ENCODE measurements at places on chromosomes 5 and 9.

DNA sequence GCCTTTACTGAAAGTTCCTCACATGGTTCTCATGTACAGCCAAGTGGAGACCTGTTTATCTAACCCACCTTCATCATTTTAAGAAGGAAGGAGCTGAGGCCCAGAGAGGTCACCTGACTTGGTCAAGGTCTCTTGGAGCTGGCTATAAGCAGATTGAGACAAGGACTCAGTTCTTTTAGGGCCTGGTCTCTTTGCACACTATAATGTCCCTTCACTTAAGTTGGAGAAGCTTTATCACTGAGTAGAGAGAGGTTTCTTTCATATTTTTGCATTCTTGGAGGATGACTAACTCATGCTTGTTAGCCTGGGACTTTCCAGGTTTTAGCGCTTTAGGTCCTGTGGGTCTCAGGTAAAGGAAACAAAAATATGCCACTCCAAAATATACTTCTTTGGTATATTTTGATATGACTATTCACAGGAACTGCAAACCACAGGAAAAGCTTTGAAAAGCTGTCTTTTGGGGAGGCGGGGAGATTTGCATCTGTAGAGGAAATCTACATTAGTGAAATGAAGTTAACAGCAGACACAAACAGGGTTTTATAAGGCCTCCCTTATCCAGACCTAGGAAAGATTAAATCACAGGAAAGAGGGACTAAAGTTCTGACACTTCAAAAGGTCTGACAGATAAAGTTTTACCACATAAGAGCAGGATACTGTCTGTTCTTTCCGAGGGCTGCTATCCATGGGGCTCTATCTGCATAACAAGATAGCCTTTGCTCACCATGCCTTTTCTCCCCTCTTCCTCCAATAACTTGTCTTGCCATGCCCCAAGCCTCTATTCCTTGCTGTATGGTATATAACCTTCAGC lies 95.8 kb upstream of the ANKRD55 start:
- no peak for DNase-seq

GRCh38 chr5:160961038-160961437 lies 109.0 kb upstream of the ATP10B start:
- no peak for DNase-seq

DNA sequence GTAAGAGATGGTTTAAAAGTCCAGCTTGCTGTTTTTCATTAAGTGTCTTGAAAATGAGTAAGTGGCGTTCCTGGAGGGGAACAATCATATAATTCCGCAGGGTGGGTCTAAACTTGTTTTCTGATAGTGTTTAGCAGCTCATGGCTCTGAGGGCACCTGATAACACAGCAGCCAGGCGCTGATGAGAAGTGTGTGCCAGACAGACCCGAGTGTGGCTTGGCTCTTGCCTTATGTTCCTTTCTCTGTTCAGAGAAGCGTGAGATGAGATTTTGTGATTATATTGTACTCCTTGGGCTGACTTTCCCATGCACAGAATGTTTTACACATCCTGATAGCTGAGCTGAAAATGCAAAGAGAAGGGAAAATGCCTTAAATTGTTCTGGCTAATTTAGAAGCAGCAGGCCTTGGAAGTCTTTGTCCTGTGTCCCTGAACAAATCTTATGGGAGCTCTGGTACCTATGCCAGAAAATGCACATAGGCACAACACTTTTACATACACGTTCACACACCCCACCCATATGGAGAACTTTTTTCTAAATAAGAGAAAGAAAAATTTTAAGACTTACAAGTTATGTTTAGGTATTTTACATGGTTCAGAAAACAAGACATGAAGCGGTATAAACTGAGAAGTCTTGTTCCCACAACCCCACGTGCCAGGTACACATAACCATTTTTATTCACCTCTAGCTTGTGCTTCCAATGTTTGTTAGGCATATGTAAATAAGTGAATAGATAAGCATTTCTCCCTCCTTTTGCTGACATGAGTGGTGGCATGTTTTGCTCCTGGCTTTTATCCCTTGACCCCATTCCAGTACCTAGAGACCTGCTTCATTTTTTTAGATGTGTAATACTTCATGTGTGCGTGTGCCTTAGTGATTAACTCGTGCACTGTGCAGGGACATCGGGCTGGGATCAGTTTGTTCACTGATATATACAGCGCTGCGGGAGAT lies 152.2 kb upstream of the OTULINL start:
- DNase-seq, result no peak

GRCh38 chr5:166050531-166050930 lies 2240.9 kb upstream of the WWC1 start:
- no peak for DNase-seq

DNA sequence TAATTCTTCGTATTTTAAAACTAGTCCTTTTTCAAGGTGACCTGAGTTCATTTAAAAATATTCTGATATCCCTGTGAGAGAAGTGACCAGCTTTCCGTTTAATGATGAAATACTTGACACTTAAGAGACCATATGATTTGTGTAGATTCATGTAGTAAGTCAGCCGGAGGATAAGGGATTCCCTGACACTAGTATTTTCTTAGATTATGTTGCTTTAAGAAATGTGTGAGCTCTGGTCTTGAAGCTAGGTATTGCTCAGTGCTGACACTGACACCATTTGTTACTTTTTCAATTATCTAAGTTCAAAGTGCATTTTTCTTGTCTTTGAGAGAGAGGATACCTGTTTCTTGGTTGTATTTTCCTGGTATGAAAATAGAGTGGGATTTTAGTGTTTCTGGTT lies 4.2 kb downstream of the NIPBL start:
- DNase-seq, result no peak

DNA sequence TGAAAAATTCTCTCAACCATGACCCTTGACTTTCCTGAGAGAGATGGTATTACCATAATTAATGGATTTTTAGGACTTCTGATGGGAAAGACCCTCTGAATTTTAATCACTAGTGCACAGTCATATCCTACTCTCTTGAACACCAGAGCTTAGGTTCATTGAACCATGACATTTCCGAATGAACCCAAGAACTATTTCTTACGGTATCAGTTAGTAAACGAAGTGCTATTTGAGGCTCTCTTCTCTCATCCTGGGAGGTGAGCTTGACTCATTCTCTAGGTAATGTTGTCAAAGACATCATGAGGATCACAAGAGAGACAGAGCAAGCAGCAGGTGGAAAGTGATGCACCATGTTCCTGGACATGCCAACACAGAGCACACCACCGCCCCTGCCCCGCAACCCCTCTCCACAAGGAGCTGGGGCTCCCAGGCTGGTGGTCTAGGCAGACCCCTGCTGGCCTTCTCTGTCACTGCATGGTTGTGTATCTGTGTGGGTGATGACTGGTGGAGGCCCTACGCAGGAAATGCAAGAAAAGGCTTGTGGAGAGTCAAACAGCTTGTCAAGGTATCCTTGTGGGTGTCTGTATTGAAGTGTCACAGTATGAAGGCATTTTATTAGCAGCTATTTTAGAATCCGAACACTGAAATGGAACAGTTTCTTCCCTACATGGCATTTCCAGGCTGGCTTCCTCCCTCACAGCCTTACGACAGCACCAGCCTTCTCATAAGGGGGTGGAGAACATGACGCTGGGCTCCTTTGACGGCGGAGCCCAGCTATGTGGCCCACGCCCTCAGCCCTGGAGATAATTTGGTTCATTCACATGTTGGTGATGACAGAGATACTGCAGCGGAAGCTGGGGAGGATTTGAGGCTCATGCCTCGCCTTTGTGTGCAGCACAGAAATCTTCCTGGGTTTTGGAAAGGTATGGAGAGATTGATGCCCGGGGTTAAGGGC lies 297.6 kb downstream of the NTRK2 start:
- DNase-seq, result peak; percentile 62

GRCh38 chr9:16585591-16585990 lies 284.9 kb downstream of the BNC2 start:
- DNase-seq, result no peak

- no peak for DNase-seq
These were observed 69.9 kb downstream of the PPARGC1B start for GRCh38 chr5:149799965-149800516.

GRCh38 chr5:73417303-73418034 lies 31.1 kb downstream of the FOXD1 start:
- DNase-seq, result no peak

DNA sequence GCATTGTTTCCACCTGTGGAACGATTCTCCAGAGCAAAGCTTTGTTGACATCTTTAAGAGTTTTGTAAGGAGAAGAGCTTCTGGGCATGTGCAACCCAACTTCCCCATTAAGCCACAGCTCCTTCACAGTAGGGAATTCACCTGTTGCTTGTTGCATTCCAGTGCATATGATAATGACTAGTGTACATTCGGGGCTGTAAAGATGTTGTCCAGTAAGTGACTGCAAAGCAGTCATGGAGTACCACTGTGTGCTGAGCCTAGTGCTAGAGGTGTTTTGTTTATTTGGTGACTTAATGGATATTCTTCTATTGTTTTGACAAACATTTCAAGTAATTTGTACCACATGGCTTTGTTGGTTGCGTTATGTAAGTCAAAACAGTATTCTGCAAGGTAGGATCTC lies 12.8 kb downstream of the UGCG start:
- DNase-seq, result no peak

DNA sequence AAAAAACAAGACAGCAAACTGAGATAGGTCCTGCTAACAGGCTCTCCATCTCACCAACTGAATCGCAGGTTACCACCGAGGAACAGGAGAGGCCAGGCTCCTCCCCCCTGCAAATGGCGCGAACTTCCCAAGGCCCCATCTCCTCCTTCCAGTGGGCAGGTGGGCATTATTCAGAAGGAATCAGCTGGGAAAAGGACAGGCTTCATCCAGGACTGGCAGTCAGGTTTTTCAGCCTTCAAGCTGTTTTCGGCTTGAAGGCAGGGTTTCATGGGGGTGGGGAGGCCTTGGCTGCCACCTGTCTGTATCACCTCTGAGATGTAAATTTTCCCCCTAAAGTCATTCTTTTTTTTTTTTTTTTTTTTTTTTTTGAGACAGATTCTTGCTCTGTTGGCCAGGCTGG lies 79.4 kb downstream of the SFXN1 start:
- no peak for DNase-seq

DNA sequence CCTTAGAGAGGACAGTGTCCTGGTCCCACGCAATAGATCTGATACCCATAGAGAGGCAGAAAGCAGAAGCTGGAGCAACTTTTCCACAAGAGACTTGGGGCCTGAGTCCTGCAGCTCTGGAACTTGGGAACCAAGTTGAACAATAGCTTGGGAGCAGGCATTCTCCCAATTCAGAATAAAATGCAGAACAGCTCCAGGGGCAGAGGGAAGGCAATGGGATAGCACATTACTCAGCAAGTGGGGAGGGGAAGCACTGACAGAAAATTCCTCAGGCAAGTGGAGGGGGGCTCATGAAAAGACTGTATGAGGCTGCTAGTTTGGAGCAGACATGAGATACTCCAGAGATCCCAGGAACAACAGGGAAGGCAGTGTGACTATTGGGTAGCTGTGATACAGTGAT lies 513.6 kb downstream of the HINT1 start:
- no peak for DNase-seq

DNA sequence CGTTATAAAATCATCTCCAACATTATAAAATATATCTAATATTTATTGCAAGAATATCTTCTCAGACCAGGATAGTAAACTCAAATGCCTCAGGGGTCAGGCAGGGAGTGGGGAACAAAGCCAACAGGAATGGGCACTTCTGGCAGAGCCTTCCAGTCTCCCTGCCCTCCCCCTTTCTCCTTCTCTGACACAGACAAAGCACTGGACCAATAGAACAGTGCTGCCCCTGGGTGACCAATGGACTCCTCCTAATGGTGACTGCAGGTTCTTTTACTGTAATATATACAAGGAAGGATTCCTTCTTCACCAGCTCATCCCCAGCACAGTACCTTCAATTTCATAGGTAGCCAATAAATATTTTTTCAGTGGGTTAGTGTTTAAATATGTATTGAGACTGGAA lies 31.1 kb upstream of the MAMDC2 start:
- no peak for DNase-seq

- DNase-seq, result no peak
These were observed 361.1 kb upstream of the TLE4 start for GRCh38 chr9:79210541-79211243.

DNA sequence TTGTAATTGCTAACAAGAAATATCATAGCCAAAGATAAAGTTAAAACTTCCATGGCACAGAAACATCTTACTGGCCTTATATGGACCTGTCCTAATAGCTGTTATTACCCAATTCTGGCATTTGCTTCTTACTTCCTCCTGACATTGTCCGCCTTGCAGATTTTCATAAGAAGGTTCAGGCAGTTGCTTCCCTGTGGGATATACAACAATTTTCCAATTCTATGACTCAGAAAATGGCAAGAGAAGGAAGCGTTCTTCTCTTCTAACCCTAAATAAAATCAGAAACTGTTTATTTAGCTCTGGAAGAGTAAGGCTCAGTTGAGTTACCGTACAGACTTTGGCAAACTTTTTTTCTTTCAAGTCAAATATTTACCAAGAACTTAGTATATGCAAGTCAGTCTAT lies 1.7 kb downstream of the PRKAA1 start:
- no peak for DNase-seq

DNA sequence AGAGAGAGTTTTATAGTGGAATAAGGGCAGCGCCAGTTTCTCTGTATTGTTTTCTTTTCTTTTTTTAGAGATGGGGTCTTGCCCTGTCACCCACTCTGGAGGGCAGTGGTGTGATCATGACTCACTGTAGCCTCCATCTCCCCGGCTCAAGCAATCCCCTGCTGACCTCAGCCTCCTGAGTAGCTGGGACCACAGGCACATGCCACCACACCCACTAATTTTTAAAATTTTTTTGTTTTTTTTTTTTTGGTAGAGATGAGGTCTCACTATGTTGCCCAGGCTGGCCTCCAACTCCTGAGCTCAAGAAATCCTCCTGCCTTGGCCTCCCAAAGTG lies 119.0 kb downstream of the PIK3R1 start:
- no peak for DNase-seq

GRCh38 chr5:134659456-134659855 lies 10.9 kb downstream of the SEC24A start:
- no peak for DNase-seq

- DNase-seq, result no peak
These were observed 17.4 kb downstream of the EGR1 start for GRCh38 chr5:138482638-138483037.

DNA sequence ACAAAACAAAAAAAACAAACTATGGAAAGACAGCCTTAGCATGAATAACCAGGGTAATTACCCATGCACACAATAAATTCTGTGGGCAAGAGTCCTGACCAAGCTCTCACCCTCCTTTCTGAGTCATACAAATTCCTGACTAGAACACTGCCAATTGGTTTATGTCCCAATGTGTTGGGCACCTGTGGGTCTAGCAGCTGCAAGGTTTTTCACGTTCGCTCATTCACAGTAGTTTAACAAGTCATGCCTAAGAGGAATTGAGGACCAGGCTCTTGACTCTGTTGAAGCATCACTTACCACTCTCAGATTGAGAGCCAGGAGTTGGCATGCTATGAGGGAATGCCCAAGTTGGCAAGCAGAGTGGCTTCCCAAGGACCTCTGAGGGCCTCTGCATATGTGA lies 205.5 kb upstream of the SLC24A2 start:
- no peak for DNase-seq

- DNase-seq, result no peak
These were observed 173.4 kb upstream of the SGCD start for GRCh38 chr5:156153602-156154001.

- no peak for DNase-seq
These were observed 12.0 kb downstream of the CRB2 start for GRCh38 chr9:123368023-123368422.
